Myocyte (in vitro differentiated cells): ENCODE measurements at places on chromosomes 5 and 9. TPM values are rescaled to one million over a fixed set of nuclear protein-coding genes. Genes with fewer than 3 reads are reported as not detected.

The TNFSF15 gene
- total RNA-seq, result 0.05 and 0.19 TPM in 2 replicates

- peak; percentile 31 for DNase-seq
Measured at GRCh38 chr9:116904165-116904564, 217.1 kb downstream of the TRIM32 start.

DNA sequence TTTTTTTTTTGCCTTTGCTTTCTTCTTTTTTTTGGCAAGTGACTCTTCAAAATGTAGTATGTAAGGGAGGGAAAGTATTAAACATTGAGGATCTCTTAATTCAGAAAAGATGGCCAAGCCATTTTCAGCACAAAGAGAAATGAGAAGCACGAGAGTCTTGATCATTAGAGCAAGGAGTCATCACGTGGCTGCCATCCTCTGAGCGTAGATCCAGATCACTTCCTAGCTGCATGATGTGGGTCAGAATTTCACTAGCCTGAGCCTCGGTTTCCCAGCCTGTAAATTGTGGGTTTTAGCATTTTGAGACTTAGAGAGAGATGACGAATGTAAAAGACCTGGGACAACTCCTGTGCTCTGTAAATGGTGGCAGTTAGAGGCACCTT lies 312.9 kb downstream of the ARHGEF28 start:
- no peak for DNase-seq

DNA sequence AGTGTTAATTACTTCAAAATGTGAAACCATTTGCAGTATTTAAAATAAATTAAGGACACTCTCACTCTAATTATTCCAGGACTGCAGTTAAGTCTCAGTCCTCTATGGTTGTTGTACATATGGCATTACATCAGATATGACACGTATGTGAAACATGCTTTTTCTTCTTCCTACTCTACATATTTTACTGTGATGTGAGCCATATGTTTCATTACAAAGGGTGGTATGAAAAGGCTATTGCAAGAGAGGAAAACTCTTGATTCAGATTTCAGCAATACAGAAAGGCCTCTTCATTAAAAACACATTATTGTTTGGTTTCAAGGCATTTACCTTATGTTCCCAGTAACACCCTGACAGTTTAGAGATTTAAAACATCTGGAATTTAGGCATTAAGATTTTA lies 964.5 kb upstream of the DMAC1 start:
- no peak for DNase-seq

- no peak for DNase-seq
Measured at GRCh38 chr5:112878760-112879159, 17.7 kb downstream of the SRP19 start.

- no peak for DNase-seq
Measured at GRCh38 chr5:143140492-143141203, 262.8 kb downstream of the NR3C1 start.

DNA sequence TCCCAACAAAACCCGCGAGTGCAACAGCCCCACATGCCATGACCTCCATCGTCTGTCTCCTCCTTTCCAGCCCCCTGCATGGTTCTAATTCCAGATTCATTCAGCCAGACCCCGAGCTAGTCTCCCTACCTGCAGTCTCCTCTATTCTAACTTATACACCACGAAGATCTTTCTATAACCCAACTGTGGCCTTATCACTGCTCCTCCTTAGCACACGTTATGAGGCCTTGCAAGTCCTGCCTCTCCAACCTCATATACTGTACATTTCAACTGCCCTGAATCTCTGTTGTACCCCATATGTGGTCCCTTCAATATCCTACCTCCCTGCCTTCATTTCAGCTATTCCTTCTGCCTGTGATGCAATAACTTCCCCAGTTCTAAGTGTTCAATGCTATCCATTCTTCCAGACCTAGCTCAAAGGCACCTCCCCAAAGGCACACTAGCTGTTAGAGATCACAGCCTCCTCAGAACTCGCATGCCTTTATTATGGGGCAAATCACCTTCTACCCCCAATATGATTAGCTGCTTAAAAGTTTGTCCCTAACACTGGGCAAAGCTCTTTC lies 215.1 kb upstream of the TRIM32 start:
- no peak for DNase-seq

DNA sequence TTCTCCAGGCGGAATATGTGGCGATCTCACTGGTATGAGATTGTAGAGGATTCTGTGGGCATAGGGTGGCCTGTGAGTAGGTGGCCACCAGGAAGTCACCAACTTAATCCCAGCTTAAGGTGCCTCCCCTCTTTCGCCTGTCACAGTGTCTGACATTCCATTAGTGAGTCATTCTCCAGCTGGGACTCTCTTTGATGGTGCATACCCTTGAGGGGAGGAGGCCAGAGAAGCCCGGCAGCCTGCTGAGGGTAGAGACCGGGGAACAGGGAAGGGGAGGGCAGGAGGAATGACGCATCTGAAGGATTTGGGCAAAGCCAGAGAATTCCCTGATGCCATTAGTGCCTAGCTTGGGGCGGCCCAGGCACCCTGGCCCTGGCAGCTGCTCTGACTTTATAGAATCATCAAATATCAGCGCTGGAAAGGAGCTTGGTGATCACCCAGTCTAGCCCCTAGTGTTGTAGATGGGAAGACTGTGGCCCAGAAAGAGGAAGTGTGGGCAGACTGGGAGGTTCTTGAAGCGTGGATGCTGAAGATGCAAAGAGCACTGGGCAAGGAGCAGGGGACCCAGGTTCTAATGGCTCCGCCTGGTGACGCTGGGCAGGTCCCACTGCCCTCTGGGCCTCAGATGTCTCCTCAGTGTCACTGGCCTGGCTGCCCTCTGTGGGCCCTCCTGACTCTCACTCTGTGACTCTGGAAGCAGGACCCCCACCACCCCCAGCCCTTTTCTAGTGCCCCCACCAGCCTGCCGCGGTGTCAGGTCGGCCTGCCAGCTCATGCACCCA lies 41.4 kb downstream of the DAB2IP start:
- peak; percentile 87 for DNase-seq

DNA sequence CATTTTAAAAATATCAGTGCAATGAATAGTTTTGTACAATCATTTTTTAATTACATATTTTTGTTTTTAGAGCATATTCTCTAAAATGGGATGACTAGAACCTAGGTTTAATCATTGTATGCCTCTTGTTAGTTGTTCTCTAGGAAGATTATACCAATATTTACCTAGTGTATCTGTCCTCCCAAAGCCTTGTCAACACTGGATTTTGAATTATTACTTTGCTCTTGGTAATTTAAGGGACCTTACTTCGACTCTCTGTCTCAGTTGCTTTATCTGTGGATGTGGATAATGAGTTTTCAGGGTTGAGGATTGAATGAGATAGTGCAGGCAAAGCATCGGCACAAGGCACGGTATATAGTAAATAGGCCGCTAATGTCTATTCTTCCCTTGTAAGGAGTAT lies 10.9 kb upstream of the PIP5K1B start:
- no peak for DNase-seq
